ENCODE measurements at places on chromosomes 1 and 21.

DNA sequence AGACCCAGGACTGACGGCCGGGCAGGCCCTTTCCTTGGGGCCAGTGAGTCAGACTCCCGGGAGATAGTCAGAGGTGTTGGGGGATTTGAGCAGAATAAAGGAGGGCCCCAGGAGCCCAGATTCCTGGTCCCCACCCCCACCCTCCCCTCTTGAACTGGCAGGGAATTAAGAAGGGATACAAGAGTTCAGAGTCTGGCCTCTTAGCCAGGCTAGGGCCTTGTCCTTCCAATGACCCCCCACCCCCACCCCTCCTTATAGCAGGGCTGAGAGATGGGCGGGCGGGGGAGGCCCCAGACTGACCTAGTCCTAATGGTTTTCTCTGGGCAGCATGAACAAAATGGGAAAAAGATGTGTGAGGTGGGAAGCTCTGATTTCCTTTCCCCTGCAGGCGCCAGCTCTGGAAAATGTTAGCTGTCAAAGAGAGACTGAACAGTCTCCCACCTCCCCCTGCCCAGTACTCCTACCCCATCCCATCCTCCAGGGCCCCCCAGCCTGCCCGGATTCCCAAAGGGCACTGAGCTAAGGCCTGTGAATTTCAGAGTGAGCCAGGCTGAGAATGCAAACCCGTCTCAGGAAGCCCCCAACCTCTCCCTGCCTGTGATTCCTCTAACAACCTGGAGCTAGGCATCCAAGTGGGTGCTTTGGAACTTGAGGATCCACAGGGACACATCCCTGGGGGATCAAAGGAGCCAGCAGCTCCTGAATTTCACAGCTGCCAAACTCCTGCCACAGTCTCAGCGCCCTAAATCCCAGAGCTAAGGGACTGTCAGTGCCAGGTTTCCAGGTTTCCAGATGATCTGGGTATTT, 5.8 kb upstream of the CRABP2 start:
- no peak for DNase-seq

- no peak for DNase-seq
Measured at GRCh38 chr1:241654019-241654418, 1.9 kb downstream of the WDR64 start.

DNA sequence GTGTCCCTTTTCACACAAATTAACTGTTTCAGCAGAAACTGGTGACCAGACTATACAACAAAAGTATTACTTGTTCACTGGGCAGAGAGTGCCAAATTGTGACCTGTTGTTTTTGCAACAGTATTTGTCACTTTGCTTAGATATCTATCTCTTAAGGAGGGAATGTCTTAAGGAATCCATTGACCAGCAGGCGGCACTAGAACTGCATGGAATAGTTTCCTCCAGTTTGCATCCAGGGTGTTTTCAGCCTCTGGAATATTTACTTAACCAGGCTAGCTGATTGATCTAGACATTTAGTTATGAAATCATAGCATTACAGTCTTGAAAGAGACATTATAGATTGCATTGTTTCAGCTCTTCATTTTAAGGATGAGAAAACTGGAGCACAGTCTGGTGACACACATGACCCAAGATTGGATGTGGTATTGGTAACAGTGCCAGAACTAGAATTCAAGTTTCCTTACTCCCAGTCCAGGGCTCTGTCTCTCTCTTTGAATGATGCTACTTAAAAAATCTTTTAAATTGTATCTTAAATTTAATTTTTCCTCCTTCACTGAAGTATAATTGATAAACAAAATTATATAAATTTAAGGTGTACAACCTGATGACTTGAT, 16.9 kb downstream of the RPTN start:
- no peak for DNase-seq

- DNase-seq: no peak
Measured at GRCh38 chr1:84174051-84174556, 30.0 kb downstream of the PRKACB start.

DNA sequence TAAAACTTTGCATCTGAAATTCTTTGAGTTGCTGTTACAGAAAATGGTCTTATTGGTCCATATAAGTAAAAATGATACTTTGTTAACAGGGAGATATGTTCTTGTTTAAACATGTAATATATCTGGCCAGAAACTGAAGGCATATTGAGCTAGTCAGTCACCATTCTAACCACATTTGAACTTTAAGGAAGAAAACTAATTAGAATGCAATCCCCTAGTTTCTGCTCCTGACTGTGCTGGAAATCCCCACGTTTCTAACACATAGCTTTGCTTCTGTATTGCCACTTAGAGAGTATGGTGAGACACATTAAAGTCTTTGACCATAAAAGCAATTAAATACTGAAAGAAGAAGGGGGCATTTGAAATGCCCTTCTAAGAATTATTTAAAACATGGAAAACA, 32.1 kb upstream of the HIVEP3 start:
- no peak for DNase-seq

DNA sequence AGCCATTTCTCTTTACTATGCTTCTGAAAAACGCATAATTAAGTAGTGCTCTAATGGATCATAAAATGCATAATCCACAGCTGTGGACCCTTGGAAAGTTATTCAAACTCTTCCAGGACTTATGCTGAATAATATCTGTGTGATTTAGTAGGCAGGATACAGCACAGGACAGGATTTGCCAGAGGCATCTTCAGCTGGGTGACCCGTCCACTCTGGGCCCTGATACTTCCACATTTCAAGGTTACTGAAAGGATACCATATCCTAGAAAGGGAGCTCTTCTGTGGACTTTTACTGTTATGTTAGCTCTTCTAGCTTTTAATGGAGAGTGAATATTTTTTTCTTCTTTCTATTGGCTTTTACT, 49.6 kb downstream of the MAP10 start:
- DNase-seq: no peak

DNA sequence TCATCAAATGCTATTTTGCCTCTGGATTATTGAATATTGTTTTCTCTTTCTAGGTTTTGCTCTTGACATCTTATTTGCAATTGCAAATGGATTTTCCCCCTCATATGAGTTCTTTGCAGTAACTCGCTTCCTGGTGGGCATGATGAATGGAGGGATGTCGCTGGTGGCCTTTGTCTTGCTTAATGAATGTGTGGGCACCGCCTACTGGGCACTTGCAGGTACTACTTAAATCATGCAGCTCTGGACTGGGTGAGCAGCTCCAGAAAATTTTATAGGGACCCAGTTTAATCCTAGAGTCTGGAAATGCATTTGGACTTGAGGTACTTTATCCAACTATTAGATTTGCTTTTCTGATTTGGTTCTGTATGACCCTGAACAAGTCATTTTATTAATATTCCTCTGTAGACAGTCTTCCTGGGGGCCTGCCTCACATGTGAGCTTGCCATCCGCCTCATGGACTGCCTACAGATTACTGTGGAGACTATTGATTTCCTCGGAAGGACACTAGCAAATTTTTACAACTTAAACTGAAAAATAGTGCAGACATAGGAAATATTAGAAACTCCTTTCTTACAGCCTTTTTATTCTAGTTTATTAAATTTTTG, 44.5 kb downstream of the SLC22A15 start:
- peak; percentile 32 for DNase-seq

DNA sequence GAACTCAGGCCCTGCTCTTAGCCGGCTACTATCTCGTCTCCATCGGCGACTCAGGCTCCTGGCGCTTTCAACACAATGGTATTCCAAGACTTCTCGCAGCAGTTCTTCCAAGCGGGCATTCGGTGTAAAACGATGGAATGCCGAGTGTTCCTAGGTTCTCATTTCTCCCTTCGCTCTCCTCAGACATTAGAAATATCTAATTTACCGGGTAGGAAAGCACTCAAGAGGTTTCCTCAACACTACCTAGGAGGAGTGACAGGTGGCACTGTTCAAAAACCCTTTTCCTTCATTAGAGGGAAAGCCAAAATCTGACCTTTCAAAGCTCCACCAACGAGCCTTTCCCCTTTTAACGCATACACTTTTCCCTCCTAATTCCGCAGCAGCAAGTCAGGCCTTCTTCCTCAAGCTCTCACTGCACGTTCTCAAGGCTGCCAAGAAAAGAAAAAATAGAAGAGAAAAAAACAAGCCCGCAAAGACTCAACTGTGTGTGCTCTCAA, 601 bp downstream of the UBE2G2 start:
- no peak for DNase-seq

DNA sequence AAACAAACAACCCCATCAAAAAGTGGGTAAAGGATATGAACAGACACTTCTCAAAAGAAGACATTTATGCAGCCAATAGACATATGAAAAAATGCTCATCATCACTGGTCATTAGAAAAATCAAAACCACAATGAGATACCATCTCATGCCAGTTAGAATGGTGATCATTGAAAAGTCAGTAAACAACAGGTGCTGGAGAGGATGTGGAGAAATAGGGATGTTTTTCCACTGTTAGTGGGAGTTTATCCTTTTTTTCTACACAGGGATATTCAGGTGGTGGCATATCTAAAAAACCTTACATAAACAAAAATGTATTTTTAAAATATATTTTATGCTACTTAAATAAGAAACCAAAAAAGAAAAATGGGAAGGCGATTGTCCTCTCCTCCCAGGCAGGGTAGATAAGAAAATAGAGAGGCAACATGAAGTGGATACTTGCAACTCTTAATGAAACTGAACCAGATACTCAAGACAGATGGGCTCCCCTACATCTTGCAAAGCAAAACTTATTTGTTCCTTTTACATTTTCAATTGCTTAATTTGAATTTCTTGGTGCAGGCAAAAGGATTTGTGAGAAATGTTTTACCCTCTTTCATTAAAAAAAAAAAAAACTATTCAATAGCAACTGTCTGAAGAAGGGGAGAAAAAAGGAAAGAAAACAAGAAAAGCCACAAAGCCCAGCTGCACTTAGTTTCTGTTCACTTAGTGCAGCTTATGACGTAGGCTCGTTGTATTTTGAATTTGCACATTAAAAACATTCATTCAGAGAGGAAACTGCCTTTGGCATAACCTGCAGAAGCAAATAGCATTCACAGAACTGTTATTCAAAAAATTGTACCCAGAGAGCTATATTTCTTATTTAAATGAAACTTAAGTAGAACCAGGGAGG, 36.9 kb upstream of the RGS1 start:
- DNase-seq: no peak

DNA sequence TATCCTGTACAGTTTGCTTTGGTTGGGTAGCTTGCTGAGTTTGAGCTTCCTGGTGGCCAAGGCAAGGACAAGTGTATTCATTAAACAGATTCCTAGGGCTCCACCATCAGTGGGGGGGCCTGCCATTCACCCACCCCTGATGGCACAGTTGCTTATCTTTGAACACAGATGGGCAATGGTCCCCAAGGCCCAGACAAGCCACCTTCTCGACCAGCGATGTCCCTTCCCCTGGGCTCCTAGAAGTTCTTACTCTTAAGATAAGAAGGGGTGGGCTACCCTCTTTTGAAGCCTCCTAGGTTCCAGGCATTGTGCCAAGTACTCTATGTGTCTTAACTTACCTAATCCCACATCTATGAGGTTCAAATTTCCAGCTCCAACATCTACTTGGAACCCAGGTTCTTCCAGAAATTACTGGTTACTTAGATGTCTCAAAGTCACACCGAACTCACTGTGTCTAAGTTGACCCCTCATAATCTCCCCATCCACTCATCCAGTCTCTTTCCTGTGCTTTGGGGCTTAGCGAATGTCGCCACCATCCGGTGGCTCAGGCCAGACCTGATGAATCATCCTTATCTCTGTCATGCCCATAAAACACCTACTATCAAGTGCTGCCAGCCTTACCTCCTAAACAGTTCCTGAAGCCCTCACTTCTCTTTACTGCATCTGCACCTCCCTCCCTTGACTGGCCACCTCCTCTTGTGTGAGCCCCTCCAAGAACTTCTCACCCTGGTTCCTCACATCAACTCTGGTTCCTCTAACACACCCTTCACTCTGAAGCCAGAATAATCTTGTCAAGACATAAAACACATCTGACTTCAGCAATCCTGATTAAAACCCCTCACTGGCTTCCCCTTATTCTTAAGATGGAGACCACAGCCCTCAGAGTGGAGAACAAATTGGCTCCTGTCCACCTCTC, 50.1 kb downstream of the KLHDC7A start:
- DNase-seq: no peak

GRCh38 chr1:82329226-82329625, 528.5 kb downstream of the ADGRL2 start:
- no peak for DNase-seq

All from activated T-cell treated with anti-CD3 and anti-CD28 coated beads for 48 hours (primary cell).